D341Med (cell line): ENCODE measurements at places on chromosomes 6 and 20.

- no peak for DNase-seq
Observed at GRCh38 chr6:149484733-149485700, at the start of gene ZC3H12D. ZC3H12D (minus strand) TSS chr6:149485014; CDS start chr6:149474543, 10,471 bp downstream.

DNA sequence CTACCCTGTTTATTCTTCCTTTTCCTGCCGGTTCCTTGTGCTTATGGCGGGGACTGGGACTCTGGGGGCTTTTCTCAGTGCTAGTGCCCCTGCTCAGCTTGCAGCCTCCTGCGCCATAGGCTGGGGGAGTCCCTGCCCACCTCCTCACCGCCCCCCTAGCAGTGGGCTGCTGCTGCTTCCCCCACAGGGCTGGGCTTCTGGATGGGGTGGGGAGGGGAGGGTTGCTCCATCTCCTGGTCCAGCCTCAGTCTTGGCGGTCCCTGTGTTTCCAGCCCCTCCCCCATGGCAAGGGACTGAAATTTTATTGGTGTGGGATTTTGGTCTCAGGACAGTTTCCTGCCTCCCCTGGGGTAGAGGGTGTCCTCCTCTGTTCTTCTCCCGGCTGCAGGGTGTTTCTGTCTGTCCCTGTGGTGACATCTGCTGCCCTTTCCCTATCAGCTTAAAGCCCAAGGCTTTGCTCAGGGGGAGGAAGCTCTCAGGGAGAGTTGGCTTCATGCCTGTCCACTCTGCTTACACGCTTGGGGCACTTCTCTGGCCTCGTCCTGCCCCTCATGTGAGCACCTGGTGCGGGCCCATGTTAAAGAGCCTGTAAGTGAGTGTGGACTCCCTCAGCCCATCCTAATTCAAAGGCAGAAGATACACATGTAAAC is 100.6 kb downstream of the HIVEP1 start:
- peak; percentile 35 for DNase-seq

DNA sequence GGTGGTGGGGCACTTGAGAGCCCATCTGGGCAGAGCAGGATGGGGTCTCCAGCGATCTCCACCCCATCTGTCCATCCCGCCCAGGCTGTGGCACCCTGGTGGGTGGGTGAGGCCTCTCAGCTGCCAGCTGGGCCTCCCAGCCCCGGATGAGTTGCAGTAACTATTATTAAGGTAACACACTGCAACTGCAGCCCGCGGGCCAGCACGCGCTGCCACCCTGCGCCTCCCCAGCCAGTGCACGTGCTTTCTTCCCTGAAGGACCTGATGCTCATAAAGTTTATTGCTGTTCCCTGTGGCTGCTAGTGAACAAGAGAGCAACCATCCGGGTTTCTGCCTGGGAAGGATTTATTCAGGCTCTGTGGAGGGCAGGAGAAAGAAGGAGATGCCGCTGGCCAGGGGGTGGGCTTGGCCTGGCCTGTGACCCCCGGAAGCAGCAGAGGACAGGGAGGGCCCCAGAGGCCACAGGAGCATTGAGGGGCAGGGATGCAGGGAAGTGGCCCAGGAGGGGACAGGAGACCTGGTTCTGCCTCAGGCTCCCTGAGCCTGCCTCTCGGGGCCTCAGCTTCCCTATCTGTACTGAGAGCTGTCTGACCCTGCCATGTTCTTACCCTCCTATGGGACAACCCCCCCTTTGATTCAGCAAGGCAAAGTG is 1.7 kb downstream of the IP6K3 start:
- DNase-seq: peak; percentile 66

DNA sequence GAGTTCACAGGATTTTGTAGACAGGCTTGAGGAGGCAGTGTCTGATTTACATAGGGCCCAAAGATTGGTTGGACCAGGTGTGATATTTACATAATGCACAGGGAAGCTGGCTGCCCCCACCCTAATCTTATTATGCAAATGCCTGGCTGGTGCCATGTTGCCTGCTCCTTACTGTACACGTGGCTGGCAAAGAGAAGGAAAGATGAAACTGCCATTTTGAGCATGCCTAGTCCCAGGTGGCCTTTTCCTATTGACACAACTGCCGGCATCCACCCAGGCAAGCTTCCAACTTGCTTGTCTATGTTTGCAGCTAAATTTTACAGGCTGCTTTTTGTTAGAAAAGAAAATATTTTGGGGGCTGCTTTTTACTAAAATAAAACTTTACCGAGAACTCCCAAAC is 174.6 kb downstream of the LMBRD1 start:
- DNase-seq: peak; percentile 44

DNA sequence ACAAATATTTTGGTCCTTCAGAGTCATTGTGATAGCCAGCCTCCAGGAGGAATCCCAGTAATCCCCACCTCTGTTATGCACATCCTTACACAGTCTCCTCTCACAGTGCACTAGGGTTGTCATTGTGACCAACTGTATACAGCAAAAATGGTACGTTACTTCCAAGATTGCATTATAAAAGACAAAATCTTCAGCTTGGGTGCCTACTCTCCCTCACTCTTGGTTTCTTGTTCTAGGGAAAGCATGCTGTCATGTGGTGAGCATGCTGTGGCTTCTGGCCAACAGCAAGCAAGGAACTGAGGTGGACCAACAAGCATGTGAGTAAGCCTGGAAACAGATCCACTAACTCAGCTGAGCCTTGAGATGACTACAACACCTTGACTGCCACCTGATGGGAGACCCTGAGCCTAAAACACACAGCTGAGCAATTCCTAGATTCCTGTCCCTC is 130.1 kb upstream of the DST start:
- no peak for DNase-seq

GRCh38 chr6:128327890-128328289 is 192.5 kb downstream of the PTPRK start:
- peak; percentile 41 for DNase-seq

DNA sequence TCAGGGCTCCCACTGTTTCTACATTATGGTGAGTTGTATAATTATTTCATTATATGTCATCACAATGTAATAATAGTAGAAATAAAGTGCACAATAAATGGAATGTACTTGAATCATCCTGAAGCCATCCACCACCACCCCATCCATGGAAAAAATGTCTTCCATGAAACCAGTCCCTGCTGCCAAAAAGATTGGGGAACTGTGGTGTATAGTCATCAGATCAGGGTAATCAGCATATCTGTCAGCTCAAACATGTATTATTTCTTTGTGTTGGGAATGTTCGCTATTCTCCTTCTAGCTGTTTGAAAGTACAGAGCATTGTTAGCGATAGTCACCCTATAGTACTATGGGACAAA is 33.8 kb upstream of the SLC22A23 start:
- no peak for DNase-seq

DNA sequence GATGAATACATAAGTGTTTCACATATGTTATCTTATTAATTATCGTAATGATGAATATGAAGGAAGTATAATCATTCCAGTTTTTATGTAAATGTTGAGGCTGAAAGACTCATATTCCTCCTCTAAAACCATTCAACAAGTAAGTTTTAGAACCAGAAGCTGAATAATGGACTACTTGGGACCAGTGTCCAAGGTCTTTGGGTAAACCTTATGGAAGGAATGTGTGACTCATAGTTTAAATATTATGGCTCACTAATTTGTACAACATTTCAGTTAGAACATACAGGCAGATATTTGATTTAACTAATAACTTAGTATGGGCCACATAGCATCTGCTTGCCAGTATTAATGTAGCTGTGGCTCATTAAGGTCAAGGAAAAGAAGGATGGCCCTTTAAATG is 209.6 kb downstream of the TFAP2B start:
- DNase-seq: no peak

DNA sequence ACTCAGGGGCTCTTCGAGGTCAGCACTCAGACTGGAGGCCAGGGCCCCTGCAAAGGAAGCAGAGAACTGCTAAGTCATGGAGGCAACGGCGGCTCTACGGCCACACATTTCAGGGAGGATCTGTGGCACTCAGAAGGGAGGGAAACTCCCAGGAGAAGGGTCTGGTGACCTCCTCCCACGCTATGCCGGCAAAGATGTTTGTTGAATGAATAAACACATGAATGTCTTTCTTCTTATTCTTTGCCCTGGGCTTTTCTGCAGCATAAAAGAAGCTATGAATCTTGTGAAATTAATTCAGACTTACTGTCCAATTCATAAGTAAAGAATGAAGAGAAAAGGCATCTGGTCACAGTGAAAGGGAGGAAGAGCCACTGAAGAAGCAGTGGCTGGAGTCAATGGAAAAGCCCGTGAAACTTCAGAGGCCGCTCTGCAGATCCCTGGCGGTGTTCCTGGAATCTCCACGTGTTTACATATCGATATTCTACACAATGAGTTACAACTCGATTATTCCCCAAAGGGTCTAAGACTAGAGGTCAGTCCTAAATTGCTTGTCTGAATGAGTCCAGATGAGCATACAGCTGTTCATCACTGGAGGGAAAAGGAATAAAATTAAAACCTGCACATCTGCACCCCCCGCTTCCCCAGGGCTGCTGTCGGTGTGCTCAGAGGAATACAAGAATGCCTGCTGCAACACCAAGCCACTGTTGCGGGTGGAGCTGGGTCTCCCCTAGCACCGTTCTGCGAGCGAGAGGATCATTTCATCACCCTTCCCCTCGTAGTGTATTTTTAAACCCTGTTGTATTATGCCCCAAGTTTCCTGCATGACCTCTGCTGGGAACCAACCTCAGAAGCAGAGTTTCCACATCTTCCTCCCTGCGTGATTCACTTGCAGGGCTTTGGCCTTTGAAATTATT is 25.6 kb downstream of the INSM1 start:
- DNase-seq: no peak
